Fibroblast of villous mesenchyme (primary cell): ENCODE measurements at places on chromosomes 11 and 22. TPM values are rescaled to one million over a fixed set of nuclear protein-coding genes. Genes with fewer than 3 reads are reported as not detected.

Gene APOA4
- not detected in 2 replicates for total RNA-seq

Gene F2
- total RNA-seq, result not detected in 2 replicates

Gene BTBD18
- not detected in 2 replicates for total RNA-seq

Gene OR51E2
- 0.43 and 1.9 TPM in 2 replicates for total RNA-seq

Gene C11orf42
- under 0.01 TPM in 1 of 2 replicates, not detected in the other for total RNA-seq
